ENCODE measurements at places on chromosomes 12 and 14. TPM values are rescaled to one million over a fixed set of nuclear protein-coding genes. Genes with fewer than 3 reads are reported as not detected.

Gene BDKRB1
- 1.8 TPM for total RNA-seq

Gene RTL1
- 0.30 TPM for total RNA-seq

Gene TPH2
- not detected for total RNA-seq

Gene DPY19L2
- total RNA-seq = 1.7 TPM

Gene GALC
- 12.2 TPM for total RNA-seq

Gene GLIPR1
- total RNA-seq = 30.2 TPM

Gene CAPZA3
- total RNA-seq = not detected

Gene PMCH
- not detected for total RNA-seq

Gene NKX2-1
- 0.06 TPM for total RNA-seq

Gene ABCC9
- 0.01 TPM for total RNA-seq

Gene OVCH1
- total RNA-seq = not detected

Gene SIX4
- 2.1 TPM for total RNA-seq

Gene ANKS1B
- 0.63 TPM for total RNA-seq

Gene AICDA
- total RNA-seq = 0.15 TPM

Gene SMOC1
- total RNA-seq = 15.6 TPM

Gene CPM
- 7.7 TPM for total RNA-seq

Gene TAS2R8
- total RNA-seq = not detected

Gene LALBA
- not detected for total RNA-seq

Gene MYH6
- total RNA-seq = not detected

Gene FAM90A1
- total RNA-seq = 0.07 TPM

Gene FAM186B
- total RNA-seq = 0.08 TPM

Gene MGP
- 0.06 TPM for total RNA-seq

Gene TMEM179
- 0.38 TPM for total RNA-seq

Gene HOXC4
- total RNA-seq = 4.0 TPM

Gene CLEC6A
- total RNA-seq = not detected

Gene GLT8D2
- 0.28 TPM for total RNA-seq

Gene KCNMB4
- 0.18 TPM for total RNA-seq

Gene CHST11
- 35.7 TPM for total RNA-seq

Gene TSHR
- total RNA-seq = not detected

Gene TMTC1
- total RNA-seq = 0.06 TPM

Gene HOXC6
- 4.6 TPM for total RNA-seq

Gene KRT7
- total RNA-seq = 3,814 TPM

Gene VWF
- 0.34 TPM for total RNA-seq

Gene ESPL1
- 19.6 TPM for total RNA-seq

Gene PTGER2
- total RNA-seq = 1.5 TPM

Gene TMCC3
- total RNA-seq = 1.0 TPM

Gene SLC5A8
- not detected for total RNA-seq

Gene ACSM4
- not detected for total RNA-seq

Gene CEP128
- total RNA-seq = 5.1 TPM

Gene KIF26A
- total RNA-seq = 3.7 TPM

Gene TMPRSS12
- not detected for total RNA-seq

Gene SLC35F4
- not detected for total RNA-seq

Gene IRF9
- total RNA-seq = 22.2 TPM

Gene CD9
- 237 TPM for total RNA-seq

Gene DAO
- total RNA-seq = not detected

Gene CCND2
- total RNA-seq = not detected

Gene DLGAP5
- 33.9 TPM for total RNA-seq

Gene CYP46A1
- 0.14 TPM for total RNA-seq

Gene PTPRO
- not detected for total RNA-seq

Gene KRT85
- total RNA-seq = not detected

Gene LMNTD1
- total RNA-seq = not detected

Gene SLCO1B1
- total RNA-seq = 0.26 TPM

Gene RFLNA
- total RNA-seq = 0.13 TPM

Gene BATF
- not detected for total RNA-seq

Gene PTPN21
- total RNA-seq = 8.9 TPM

Gene MEG3
- 56.5 TPM for total RNA-seq

Gene FSCB
- total RNA-seq = not detected

Gene BEST3
- 1.1 TPM for total RNA-seq

Gene OTOGL
- not detected for total RNA-seq

Measured in A549 treated with CpdA at 1 μM for 4 hours (cell line).